CD4-positive, CD25-positive, alpha-beta regulatory T cell (primary cell): ENCODE measurements at places on chromosomes 16 and 17. TPM values are rescaled to one million over a fixed set of nuclear protein-coding genes. Genes with fewer than 3 reads are reported as not detected.

- H3K4me1 ChIP-seq = peaks cover 16% of the 10 kb centered on the region
- peaks cover 13% of the 10 kb centered on the region for H3K27me3 ChIP-seq
- H3K4me3 ChIP-seq = no peak overlapping the region
- no peaks in the 10 kb centered on the region for H3K36me3 ChIP-seq
- H3K27ac ChIP-seq = no peak overlapping the region
- no peak for DNase-seq
These were observed 2.3 kb downstream of the ADORA2B start for GRCh38 chr17:15947271-15947670.

DNA sequence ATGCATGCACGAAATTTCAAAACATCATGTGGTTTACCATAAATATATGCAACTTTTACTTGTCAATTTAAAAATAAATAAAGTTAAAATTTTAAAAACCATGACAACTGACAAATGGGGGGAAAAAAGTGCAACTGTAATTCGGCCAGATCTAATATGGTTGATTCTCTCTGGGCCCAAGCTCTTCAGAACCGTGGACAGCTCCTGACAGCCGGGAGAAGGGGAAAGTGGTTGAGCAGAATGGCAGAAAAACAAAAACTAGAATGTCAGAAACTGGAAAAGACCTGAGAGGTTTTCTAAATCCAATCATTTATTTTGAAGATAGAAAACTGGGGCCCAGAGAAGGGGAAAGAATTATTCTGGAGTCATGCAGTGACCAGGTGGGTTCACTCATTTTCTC lies 126.6 kb downstream of the TMEM132E start:
- H3K4me3 ChIP-seq = no peak overlapping the region
- H3K36me3 ChIP-seq = no peaks in the 10 kb centered on the region
- no peaks in the 10 kb centered on the region for H3K27me3 ChIP-seq
- H3K4me1 ChIP-seq = no peaks in the 10 kb centered on the region
- DNase-seq = no peak
- H3K27ac ChIP-seq = no peak overlapping the region

Gene AATK
- not detected for total RNA-seq

DNA sequence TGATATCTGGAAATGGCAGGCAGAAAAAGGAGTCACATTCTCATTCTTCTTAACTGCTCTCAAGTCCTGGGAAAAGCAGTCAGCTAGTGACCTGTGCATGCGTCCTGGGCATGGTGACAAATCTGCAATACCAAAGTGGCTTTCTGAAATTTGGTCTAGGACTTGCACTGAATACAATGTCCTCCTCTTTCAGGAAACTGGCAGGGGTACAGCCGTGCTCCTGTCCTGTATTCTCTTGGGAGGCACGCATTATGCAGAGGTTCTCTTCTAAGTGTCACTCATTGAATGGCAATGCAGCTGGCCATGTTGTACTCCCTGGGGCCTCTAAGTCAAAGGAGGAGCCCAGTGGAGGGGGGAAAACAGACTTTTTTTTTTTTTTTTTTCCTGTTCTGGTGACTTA lies 10.6 kb downstream of the PHF12 start:
- H3K4me3 ChIP-seq = peak overlapping the region; percentile 46
- peaks cover 76% of the 10 kb centered on the region for H3K4me1 ChIP-seq
- no peak for DNase-seq
- H3K36me3 ChIP-seq = peaks cover 41% of the 10 kb centered on the region
- H3K27ac ChIP-seq = no peak overlapping the region

Gene ZFP3
- 2.5 TPM for total RNA-seq

- H3K27me3 ChIP-seq = peaks cover 2% of the 10 kb centered on the region
- H3K4me3 ChIP-seq = no peak overlapping the region
- H3K4me1 ChIP-seq = no peaks in the 10 kb centered on the region
- DNase-seq = no peak
- no peak overlapping the region for H3K27ac ChIP-seq
These were observed 68.1 kb downstream of the TMEM132E start for GRCh38 chr17:34647511-34647910.

Gene MRPL28
- 37.8 TPM for total RNA-seq

DNA sequence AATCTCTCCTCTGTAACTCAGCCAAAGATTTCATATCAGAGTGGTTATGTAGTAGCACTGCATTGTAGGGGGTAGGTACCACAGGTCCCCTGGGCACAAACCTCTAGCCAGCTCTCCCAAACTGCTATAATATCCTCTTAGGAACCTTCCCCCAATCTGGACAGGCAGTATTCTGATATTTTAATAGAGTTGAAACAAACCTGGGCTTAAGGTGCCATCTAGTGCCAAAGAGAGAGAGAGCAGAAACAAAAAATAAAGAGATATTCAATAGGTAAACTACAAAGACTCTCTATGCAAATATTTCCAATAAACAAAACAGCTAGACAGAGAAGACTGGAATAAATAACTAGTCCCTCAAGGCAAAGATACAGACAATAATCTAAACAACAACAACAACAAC lies 1070.0 kb downstream of the CDH11 start:
- no peaks in the 10 kb centered on the region for H3K36me3 ChIP-seq
- H3K4me1 ChIP-seq = no peaks in the 10 kb centered on the region
- H3K27ac ChIP-seq = no peak overlapping the region
- H3K4me3 ChIP-seq = no peak overlapping the region
- H3K27me3 ChIP-seq = no peaks in the 10 kb centered on the region

- H3K4me3 ChIP-seq = no peak overlapping the region
- H3K4me1 ChIP-seq = no peaks in the 10 kb centered on the region
- no peak for DNase-seq
- H3K36me3 ChIP-seq = no peaks in the 10 kb centered on the region
- H3K27ac ChIP-seq = no peak overlapping the region
- peaks cover 4% of the 10 kb centered on the region for H3K27me3 ChIP-seq
These were observed 5.8 kb upstream of the ATP2C2 start for GRCh38 chr16:84362471-84362941.

Gene PLEKHM1
- total RNA-seq = 103 TPM

Gene TPPP3
- not detected for total RNA-seq
